ENCODE measurements at places on chromosomes 6 and 20.
A peak's percentile ranks its signal among the peaks of the same experiment; 100 is the strongest.

DNA sequence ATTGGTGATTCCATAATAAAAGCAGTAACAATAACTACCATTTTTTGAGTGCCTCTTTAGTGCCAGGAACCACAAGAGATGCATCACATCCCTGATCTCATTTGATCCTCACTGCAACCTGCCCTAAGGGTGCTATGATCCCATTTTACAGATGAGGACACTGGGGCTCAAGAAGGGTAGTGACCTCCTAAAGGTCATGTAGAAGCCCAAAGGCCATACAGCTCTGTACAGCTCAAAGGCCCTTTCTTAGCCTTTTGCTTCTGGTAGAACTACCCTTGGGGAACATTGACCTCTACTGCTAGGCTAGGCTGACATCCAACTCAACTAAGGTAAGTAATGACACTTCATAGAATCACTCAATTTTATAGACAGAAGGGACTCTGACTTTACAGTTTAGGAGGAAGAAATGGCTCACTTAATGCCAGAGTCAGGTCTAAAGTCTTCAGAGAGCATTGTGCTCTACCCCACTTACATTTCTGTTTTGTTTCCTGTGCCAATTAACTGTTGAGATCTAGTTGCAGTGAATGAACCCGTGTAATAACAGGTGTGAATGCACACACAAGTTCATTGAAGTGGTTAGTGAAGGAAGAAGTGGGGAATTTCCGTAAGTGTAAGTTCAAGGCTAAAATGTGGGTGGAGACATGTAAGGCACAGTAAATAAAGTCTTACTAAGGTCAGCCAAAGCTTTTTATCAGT, 10.7 kb downstream of the SLC9A8 start:
- DNase-seq, result no peak

- no peak for DNase-seq
Observed at GRCh38 chr20:5786930-5787795, 37.0 kb downstream of the SHLD1 start.

- DNase-seq, result no peak
Observed at GRCh38 chr6:134134654-134135053, 82.2 kb upstream of the SLC2A12 start.

- no peak for DNase-seq
Observed at GRCh38 chr20:25251019-25251418, 3.1 kb downstream of the PYGB start.

DNA sequence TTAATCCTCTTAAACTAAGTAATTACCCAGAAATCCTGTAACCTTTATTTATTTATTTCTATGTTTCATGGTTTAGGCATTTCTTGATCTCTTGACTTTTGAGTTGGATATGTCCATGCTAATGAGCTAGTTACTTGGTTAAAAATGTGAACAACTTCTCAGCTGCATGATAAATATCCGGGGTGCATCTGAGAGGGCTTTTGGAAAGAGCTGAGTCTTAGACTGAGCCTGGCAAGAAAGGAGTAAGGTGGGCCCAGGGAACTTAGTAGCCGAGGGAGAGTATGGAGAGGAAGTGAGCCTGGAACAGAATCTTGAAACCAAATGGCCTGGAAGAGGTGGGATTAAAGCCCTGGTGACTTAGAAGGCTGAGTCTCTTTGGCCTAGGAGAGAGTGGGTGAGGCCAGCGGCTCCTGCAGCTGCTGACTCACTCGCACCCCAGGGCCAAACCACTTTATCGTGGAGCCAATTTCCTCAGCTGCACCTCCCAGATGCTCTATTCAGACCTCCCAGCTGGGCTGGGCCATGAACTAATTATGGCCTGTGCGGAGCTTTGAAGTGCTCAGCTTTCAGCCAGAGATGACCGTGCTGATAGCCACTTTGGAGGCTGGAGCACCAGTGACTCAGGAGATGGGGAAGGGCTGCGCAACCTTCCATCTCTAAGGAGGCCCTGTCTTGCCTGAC, 19.1 kb downstream of the TGM3 start:
- DNase-seq, result no peak

GRCh38 chr20:17884307-17885003, 84.1 kb downstream of the SNX5 start:
- no peak for DNase-seq

GRCh38 chr6:12751694-12752325, 35.2 kb downstream of the PHACTR1 start:
- peak; percentile 78 for DNase-seq

- DNase-seq, result no peak
Observed at GRCh38 chr20:31731321-31731717, 7.8 kb upstream of the TPX2 start.

DNA sequence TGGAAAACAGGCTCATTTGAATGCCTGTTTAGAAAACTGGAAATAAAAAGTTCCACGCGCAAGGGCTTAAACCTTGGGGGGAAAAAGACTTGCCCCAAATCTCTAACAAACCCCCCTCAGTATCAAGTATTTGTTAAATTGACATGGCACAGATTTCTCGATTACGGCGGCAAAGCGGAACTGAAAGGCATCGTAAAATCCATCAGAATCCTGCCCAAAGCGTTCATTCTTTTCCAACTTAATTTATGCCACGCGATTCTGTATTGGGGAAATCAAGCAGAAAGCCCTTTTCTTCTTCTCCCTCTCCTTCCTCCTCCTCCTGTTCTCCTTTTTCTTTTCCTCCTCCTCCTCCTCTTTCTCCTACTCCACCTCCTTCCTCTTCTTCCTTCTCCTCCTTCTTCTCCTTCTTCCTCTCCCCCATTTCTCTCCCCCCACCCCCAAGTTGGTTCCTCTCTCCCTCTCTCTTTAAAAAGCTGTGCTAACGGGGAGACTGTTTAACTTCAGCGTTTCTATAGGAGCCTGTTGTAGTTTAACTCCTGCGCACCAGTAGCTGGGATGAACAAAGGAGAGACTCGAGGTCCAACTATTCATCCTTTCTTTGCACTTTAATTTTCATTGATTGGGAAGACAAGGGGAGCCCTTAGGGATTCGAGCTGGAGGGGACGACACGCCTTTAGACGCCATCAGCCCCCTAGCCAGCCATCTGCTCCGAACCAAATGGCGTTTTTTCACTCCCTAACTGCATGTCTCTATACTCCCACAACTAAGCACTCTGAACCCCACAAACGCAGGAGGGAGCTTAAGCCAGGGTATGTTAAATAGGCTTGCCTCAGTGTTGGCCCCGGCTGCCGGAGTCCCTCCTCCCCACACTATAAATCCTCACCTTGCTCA, 2.7 kb upstream of the DLL1 start:
- DNase-seq, result peak; percentile 46

DNA sequence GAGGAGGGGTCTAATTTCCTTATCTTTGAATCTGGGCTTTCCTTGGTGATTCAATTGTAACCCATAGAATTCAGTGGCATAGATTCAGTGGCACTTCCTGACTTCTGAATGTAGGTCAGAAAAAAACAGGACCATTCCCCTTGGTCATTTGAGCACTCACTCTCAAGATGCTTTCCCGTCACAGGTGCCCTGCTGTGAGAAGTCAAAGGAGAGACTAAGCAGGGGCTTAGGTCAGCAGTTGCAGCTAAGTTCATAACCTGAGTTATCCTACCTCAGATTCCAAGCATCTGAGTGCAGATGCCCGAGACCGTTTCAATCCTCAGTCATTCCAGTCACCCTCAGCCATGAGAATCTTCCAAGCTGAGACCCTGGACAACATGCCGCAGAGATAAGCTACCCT, 506.6 kb downstream of the FRK start:
- no peak for DNase-seq

- peak; percentile 32 for DNase-seq
Observed at GRCh38 chr20:59598625-59599310, 5.6 kb upstream of the PHACTR3 start.

DNA sequence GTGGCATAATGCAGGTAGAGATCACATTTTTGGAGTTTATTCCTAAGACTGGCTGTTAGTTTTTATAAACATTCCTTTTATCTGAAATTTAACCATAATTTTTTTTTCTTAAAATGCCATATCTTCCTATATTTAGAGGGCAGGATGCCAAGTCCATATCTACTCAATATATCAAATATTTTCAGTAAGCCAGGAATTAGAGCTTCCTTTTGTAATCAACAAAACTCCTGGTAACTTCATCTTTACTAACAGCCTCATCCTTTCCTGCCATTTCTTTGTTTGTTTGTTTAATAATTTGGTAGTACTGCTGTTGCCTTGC, 136.3 kb downstream of the OLIG3 start:
- DNase-seq, result no peak

GRCh38 chr6:139325686-139326085, 33.9 kb upstream of the TXLNB start:
- DNase-seq, result no peak

DNA sequence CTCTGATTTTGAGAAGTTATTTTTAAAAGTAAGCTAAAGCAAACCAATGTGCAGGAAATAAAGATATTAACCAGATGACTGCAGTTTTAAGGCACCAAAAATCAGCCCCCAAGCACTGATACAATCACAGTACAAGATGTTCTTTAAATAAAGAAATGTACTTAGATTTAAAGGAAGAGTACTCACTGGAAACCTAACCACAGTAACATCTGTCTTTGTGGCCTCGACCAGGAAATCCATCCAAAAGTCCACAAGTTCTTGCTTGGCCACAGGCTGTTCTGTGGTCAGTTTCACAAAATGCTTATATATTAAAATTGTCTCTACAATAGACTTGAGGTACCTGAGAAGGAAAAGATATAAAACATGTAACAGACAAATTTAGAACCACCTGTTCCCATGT, 105.9 kb upstream of the MAP7 start:
- DNase-seq, result no peak

- no peak for DNase-seq
Observed at GRCh38 chr20:62786157-62786556, 10.1 kb upstream of the MRGBP start.

- DNase-seq, result no peak
Observed at GRCh38 chr20:35283441-35284266, 918 bp downstream of the EIF6 start.

- DNase-seq, result no peak
Observed at GRCh38 chr6:25499615-25500235, 152.3 kb upstream of the SCGN start.

- no peak for DNase-seq
Observed at GRCh38 chr6:153150752-153151440, 19.8 kb upstream of the RGS17 start.

- no peak for DNase-seq
Observed at GRCh38 chr6:37691904-37692806, 5.5 kb downstream of the MDGA1 start.

- no peak for DNase-seq
Observed at GRCh38 chr6:135043846-135044245, 10.8 kb downstream of the HBS1L start.

DNA sequence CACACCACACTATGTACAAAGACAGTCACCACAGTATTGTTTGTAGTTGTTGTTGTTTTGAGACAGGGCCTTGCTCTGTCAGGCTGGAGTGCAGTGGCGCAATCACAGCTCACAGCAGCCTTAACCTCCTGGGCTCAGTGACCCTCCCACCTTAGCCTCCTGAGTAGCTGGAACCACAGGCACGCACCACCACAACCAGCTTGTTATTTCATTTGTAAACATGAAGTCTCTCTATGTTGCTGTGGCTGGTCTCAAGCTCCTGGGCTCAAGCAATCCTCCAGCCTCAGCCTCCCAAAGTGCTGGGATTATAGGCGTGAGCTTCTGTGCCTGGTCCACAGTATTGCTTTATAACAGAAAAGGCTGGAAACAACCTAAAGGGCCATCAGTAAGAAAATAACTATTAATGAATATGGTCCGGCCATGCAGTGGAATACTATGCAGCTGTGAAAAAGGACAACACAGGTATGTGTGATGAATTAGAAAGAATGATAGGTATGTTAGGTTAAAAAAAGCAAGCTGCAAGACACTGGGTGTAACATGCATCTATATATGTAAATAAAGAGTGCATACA, 30.0 kb upstream of the PTGIS start:
- no peak for DNase-seq

GRCh38 chr6:84524636-84525035, 239.8 kb downstream of the TBX18 start:
- no peak for DNase-seq

GRCh38 chr20:34579979-34580940, 21.7 kb downstream of the MAP1LC3A start:
- no peak for DNase-seq

DNA sequence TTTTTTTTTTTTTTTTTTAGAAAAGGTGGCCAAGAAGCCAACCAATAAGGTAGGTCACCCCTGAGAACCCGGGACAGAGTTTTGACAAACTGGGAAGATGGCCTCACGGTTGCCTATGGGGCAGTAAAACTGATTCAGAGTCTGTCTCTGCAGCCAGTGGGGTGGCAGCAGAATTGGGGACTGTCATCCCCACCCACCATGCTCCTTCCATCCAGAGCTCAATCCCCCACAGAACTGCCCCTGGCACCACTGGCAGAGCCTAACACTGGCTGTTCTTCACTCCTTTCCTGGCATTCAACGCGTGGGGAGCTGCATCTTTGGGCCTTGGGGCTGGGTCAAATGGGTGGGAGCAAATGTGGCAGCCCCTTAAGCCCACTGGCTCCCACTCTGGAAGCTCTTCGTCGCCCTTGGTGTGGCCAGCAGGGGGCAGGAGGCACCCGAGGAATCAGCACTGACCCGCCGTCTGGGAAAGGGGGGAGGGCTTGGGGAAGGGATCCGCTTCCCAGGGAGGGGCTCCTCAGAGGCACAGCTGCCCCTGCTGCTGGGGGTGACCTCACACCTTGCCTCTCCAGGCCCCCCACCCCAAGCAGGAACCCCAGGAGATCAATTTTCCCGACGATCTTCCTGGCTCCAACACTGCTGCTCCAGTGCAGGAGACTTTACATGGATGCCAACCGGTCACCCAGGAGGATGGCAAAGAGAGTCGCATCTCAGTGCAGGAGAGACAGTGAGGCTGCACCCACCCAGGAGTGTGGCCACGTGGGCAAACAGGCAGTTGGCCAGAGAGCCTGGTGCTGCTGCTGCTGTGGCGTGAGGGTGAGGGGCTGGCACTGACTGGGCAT, 10.4 kb downstream of the CD40 start:
- peak; percentile 41 for DNase-seq

DNA sequence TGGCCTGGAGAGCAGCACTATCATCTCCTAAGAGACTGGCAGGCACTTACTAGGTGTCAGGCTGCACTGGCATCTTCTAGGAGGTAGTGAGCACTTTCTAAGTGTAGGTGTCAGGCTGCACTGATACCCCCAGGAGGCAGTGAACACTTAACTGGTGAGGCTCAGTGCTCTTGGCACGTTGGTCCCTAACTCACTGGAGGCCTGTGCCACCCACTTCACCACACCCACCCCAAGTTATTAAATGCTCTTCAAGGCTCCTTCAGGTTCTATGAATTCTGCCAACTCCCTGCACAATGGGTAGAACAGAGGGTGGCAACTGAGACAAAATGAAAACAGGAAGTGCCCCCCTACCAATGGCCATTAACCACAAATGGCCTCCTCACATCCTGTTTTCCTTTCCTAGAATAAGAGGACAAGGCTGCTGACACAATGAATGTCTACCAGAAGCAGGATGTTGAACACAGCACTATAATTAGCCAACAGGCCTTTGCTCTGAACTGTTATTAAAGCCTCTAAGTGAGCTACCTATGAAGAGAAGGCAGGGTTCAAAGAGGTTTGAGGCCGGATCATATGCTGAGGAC, 29.4 kb downstream of the NCOA5 start:
- DNase-seq, result no peak

- DNase-seq, result no peak
Observed at GRCh38 chr20:58989196-58989595, 8.1 kb downstream of the NELFCD start.
